Stromal cell of bone marrow (primary cell): ENCODE measurements at places on chromosomes 4 and X.

DNA sequence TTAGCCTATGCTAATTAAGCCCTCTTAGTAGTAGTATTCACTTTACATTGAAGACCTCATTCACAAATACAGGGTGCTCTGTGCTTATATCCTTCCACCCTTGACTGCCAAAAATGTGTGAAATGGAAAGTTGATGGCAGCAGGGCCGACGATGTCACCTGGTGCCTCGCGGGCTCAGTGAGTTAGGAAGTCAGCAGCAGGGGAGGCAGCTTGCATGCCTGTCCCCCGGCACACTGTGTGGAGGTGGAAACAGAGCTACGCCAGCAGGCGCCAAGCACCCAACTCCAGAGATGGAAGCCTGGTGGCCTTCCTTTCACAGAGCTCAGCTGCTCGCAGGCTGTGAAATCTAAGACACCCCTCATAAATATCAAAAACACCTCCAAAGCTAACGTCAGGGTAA lies 8.4 kb downstream of the MSL3 start:
- no peak for DNase-seq

DNA sequence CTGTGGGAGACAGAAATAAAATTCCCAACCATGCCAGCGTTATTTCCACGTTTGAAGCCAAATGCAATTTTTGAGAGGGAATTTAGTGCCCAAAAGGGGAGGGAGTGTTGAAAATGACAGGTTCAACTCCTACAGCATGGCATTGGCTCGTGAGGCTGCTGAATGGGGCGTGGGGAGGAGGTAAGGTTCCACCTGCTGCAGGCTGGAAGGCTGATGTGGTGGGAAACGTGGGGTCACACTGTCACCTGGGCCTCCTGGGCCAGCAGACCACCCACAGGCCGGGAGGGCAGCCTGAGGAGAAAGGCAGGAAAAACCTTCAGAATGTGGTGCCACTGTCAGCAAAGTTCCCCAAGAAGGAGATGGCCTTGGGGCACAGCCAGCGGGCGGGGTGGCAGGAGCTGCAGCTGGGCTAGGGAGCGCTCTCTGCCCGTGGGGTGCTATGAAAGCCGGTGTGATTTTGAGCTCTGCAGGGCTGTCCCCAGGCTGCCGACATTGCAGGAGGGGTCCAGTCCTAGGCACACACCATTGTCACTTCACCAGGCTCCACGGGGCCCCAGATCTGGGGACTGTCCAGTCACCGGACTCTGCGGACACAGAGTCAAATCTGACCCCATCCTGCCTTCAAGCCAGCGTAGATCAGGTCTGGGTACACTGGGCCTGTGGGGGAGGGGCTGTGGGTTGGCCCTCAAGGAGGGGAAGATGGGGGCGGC lies 19.6 kb downstream of the MSANTD1 start:
- no peak for DNase-seq

DNA sequence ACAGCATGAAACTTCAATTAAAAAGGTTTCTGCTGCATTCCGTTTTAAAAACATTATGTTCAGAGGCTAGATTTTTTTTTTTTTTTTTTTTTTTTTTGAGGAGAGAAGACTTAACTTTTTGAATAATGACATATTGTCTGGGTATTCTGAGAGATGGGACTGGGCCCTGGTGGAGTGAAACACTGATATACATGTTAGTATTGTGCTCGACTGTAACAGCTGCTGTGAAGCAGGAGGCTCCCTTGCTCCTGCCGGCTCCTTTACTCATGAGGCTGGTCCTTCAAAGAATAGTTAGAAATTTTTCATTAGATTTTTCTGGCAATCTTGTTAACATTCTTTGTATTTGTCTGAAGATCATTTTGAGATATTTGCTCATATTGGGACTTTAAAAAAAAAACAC lies 73.3 kb downstream of the TMEM131L start:
- no peak for DNase-seq

DNA sequence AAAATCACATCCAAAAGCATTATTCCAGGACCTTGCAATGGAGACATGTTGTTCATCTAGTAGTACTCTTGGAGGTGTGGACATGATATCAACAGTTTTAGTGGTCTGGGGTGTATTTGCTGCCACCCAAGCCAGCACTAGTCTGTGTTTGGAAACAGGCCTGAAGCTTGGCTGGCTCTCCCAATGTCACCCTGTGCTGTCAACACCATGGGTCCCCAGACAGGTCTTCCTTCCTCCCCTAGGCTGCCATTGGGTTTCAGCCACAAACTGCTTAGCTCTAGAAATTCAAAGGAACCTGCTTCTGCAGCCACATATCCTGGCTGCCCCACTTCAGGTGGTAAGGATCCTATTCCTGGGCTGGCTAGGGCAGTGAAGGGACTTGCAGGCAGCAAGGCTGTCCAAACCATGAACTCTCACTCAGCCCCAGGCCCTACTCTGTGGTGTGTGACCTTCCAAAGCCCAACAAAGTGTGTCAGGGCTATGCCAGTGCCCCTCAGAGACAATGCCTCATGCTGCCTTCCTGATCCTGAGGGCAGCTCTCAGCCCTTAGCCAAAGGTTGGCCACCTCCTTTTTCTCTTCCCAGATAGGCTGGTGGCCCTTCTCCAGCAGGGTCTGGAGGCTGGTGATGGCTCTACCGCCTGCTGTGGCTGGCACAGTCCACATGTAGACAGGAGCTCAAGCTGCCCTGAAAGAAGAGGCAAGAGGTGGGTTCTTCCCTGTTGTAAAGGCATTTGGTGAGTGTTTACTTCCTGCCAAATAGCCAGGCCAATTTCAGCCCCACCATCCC lies 18.3 kb downstream of the AMER1 start:
- DNase-seq, result no peak

GRCh38 chrX:39356119-39356807 lies 555.0 kb downstream of the MID1IP1 start:
- no peak for DNase-seq

DNA sequence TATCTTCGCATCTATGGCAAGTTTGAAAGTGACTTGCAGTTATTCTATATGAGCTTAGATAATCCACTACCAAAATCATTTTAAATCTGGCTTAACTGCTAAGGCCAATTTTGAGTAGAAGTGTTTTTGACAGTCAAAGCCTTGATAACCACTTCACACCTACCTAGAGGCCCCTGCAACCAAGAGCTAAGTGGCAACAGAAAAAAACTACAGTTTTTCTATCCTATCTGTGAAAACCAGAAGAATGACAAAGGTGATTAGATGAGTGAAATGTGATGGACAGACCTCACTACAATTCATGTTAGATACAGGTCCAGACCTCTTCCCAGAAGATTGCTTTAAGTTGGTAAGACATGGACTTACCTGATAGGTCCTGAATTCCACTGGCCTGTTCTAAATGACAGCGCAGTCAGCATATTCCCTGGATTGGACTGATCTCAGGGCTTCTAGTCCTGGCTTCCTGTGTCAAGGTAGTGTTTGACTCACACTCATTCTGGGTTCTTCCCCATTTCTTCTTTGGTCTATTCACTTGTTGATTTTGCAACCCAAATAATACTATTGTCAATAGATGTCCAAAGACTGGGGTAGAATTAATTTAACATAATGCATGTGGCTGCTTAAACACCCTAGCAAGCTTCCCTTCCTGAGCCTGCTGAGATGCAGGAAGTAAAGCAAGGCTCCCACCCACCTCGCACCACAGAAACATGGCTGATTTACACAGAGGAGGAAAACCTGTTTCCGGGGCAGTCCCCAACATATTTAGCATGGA lies 65.1 kb downstream of the PPP3CA start:
- DNase-seq, result no peak

DNA sequence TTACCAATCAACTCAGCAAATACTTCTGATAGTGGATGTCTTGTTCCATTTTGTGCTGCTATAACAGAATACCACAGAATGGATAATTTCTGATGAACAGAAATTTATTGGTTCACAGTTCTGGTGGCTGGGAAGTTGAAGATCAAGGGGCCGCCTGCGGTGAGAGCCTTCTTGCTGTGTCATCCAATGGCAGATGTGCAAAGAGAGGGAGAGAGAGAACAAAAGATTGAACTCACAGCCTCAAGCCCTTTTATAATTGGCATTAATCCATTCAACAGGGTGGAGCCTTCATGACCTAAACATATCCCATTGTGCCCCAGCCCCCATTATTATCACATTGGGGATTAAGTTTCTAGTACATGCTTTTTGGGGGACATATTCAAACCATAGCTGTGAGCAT lies 86.1 kb downstream of the ADGRG4 start:
- DNase-seq, result no peak
